ENCODE measurements at places on chromosomes 13 and 19.

- no peak for DNase-seq
Observed at GRCh38 chr19:9132422-9132821, 5.7 kb upstream of the OR7G3 start.

- no peak for DNase-seq
Observed at GRCh38 chr19:6568816-6569215, 22.1 kb downstream of the CD70 start.

DNA sequence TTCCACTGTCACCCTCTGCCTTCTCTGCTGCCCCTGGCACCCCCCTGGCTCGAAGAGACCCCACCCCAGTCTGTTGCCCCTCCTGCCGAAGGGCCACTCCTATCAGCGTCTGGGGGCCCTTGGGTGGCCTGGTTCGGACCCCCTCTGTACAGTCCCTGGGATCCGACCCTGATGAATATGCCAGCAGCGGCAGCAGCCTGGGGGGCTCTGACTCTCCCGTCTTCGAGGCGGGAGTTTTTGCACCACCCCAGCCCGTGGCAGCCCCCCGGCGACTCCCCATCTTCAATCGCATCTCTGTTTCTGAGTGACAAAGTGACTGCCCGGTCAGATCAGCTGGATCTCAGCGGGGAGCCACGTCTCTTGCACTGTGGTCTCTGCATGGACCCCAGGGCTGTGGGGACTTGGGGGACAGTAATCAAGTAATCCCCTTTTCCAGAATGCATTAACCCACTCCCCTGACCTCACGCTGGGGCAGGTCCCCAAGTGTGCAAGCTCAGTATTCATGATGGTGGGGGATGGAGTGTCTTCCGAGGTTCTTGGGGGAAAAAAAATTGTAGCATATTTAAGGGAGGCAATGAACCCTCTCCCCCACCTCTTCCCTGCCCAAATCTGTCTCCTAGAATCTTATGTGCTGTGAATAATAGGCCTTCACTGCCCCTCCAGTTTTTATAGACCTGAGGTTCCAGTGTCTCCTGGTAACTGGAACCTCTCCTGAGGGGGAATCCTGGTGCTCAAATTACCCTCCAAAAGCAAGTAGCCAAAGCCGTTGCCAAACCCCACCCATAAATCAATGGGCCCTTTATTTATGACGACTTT is 2.0 kb downstream of the ZFP36 start:
- peak; percentile 41 for DNase-seq

DNA sequence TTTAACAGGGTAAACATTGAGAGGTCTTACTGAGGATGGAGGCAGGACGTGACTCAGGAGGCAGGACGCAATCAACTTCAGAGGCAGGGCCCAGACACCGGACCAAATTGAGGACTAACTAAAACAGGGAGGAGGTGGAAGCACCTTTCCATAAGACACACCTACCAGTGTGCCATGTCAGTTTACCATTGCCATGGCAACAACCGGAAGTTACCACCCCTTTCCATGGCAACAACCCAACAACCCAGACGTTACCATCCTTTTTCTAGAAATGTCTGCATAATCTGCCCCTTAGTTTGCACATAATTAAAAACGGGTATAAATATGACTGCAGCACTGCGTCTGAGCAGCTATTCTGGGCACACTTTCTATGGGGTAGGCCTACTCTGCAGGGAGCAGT is 53.5 kb upstream of the SOX21 start:
- no peak for DNase-seq

GRCh38 chr19:23403581-23404324 is 8.5 kb upstream of the ZNF91 start:
- peak; percentile 77 for DNase-seq

DNA sequence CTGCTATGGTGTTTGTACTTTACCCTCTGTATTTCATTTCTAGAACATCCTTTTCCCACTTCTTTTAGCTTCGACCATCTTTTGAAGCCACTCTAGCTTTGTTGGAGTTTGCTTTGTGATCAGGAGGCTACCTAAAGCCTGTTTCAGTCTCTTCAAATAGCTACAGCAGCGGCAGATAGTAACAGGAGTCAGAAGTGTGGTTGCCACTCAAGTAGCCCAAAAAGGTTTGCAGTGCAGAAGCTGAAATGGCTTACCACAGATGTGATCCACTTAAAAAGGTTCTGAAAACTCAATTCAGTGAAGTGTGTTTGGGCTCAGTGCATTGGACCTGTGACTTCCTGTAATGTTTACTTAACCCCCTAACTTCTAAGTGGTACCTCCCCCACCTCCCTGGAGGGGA is 26.2 kb downstream of the WASF3 start:
- DNase-seq, result no peak

GRCh38 chr13:84366506-84366905 is 484.2 kb upstream of the SLITRK1 start:
- no peak for DNase-seq

GRCh38 chr13:71785361-71785760 is 81.6 kb downstream of the DACH1 start:
- no peak for DNase-seq

DNA sequence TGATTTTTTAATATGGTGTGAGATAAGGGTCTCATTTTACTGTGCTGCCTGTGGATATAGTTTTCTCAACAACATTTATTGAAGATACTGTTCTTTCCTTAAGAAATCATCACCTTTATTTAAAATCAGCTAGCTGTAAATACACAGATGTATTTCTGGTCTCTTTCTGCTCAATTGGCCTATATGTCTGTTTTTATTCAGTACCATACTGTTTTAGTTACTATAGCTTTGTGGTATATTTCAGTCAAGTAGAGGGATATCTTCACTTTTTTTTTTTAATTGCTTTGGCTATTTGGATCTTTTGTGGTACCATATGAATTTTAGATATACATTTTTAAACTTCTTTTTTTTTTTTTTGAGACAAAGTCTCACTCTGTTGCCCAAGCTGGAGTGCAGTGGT is 16.7 kb upstream of the ZNF714 start:
- DNase-seq, result no peak

- no peak for DNase-seq
Observed at GRCh38 chr13:76339649-76340048, 546.6 kb downstream of the KCTD12 start.

DNA sequence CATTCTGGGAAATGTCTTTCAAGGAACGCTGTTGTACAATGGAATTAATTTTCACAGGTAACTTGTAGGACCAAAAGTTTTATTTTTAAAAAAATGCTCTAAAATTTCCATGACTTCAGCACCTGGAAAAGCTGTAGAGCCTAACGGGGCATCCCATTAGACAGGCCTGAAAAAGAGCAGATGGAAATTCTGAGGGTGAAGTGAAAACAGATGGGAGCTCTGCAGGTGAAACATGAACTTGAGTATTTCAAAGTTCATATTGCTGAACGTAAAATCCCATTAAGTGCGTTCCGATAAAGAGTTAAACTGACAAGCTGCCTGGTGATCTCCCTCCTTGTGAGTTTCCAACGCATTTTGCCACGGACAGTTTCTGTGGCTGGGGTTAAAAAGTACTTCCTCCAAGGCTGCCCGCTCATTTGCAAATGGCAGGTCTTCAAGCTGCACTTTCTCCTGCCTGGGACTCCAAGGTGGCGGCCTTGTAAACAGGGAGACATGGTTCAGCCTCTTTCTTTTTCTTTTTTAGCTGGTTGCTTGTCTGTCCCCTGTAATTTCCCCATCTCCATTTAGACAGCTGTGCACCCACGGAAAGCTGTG is 450.4 kb downstream of the FGF9 start:
- no peak for DNase-seq

GRCh38 chr19:10811391-10812111 is 24.5 kb downstream of the TMED1 start:
- DNase-seq, result no peak

DNA sequence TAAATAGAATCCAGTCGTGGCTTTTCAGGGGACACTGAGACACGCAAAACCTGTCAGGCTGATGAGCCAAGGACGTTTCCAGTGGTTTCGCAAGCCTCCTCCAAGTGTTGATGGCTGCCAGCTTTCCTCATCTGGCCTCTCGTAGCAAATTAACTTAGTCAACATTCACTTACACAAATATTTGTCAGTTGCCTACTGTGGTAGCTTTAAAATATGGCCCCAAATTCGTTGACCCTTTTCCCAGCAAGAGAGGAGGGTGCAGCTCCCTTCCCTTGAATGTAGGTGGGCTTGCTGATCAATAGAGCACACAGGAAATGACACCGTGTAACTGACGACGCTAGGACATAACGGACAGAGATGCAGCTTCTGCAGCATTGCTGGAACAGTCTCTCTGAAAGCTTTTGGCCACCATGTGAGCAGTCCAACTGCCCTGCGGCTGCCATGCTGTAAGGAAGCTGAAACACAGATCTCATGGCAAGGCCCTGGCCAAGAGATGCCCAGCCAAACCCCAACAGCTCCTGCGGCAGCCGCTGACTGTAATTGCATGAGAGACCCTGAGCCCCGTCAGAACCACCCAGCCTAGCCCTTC is 5.5 kb upstream of the RANBP3 start:
- no peak for DNase-seq

DNA sequence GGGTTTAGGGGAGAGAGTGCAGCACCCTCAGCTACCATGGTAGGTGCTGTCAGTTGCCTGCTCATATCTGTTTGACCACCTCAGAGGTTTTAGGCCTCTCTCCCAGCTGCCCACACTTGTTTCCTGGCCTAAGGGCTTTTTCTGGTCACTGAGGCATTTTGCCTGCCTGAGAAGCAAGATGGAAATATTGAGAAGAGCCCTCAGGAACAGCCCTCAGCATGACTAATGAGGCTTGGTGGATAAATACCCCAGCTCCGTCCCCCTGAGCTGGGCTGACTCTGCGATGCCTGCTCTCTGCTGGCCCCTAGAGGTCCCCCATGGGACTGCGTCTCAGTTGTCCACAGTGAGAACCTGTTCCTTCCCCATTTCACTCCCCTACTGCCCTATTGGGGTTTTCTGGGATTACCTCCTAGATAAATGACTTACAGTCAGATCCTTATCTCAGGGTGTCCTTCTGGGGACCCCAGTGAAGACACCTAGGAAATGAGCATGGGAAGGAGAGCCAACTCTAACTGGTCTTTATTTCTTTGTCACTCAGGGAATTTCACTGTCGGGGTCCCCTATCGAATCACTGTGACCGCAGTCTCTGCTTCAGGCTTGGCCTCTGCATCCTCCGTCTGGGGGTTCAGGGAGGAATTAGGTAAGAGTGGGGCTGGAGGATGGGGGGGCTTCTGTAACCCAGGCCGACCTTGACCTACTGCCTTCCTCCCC is 13.3 kb downstream of the PALM3 start:
- DNase-seq, result peak; percentile 39

GRCh38 chr19:31531326-31531725 is 182.1 kb upstream of the TSHZ3 start:
- no peak for DNase-seq

DNA sequence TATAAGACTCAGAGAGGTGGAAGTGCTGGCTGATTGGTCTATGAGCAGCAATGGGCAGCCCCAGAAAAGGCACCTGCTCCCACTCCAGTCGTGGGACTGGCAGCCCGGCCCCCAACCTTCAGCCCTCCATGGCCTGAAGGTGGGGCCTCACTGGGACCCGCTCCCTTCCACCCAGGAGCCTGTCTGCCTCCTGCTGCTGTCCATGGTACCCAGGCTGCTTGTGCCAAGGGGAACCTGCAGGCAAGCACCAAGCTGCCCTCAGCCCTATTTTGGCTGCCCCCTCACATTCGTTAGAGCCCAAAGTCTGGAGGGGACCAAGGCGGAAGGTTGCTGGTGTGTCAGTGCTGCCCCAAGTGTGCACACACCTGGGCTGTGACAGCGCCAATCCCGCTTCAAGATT is 2304.9 kb downstream of the PCDH9 start:
- DNase-seq, result peak; percentile 35

DNA sequence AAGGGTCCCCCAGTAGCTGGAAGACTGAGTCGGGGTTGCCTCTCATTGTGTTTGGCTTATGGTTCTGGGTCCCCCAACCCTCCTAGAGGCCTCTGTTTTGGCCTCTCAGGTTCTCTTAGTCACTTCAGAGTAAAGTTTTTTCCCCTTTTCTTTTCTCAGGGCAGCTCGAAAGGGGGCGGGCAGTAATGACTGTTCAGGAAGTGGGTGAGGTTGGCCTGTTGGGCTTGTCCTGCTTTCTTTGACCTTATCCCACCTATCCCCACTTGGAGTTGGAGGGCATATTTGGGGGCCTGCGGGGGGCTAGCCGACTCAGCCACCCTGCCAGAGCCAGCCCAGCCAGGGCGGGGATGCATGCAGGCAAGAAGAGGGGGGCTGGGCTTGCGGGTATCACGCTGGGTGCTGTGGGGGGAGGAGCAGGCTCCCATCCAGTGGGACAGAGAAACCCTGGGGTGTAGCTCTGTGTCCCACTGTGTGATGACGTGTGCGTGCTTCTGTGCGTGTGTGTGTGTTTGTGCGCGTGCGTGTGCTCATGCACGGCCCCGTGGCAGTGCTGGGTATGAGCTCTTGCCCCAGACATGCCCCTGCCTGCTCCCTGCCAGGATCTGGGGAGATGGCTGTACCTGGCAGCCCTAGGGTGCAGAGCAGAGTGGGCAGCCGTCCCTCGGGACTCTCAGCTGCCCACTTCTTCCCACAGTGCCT is 1.4 kb downstream of the CIC start:
- no peak for DNase-seq

DNA sequence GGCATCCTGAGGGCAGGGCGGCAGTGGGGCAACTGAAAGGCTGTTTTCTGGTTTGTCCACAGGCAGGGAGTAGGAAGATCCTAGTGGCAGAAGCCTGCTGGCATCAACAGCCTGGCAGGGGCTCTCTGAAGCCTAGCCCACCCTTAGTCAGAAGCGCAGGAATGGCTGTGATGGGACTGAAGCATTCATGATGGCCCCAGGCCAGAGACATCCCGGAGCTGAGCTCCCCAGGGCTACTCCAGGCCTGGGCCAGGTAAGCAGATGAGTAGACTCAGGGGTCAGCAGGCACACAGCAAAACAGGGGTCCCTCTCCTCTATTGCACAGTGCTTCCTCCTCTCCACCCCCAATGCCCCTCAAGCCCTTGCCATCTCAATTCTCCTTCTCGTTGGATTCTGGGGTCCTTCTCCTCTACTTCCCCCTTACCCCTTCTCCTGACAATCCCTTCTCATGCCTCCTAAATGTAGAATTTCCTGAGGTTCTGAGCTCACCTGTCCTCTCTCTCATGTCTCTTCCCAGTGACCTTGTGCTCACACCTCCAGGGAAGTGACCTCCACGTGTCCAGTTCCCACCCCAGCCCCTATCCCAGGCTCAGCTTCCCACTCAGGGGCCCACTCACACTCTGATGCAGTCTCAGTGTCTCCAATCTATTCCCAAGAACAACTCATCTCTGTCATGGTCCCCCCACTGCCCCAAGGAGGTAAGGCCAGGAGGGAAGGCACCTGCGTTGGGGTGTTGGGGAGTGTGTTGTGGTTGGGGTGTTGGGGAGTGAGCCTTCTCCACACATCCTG is 158.7 kb upstream of the ZNF507 start:
- DNase-seq, result no peak

GRCh38 chr13:73740666-73741065 is 393.5 kb downstream of the KLF12 start:
- no peak for DNase-seq

GRCh38 chr19:47512183-47512947 is 2.5 kb downstream of the NAPA start:
- DNase-seq, result no peak

DNA sequence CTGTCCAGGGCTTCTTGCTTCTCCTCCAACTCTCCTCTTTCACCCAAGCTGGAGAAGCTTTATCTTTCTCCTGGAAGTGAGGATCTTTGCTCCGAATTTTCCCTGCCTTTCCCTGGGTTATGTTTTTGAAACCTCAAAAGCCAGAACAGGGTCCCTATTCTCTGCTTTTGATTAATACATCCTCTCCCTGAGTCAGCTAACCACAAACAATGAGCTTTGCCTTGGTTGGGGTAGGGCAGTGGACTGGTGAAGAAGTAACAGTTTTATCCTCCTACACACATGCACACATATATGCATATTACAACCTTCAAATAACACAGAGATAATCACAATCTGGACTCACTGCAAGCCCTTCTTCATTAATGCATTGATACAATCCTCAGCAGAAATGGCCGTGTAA is 44.6 kb downstream of the DLEU7 start:
- no peak for DNase-seq
